A549 treated with ZK216348 at 1 μM for 4 hours (cell line): ENCODE measurements at places on chromosomes 11 and 22. TPM values are rescaled to one million over a fixed set of nuclear protein-coding genes. Genes with fewer than 3 reads are reported as not detected.

Gene TMPRSS13
- total RNA-seq: not detected in 5 replicates

Gene CCDC81
- total RNA-seq: 0.17 to 0.29 TPM (median 0.28 TPM) in 4 of 5 replicates, not detected in the other

Gene LINC01488
- total RNA-seq: not detected in 5 replicates

Gene RASSF10
- total RNA-seq: 1.6 to 4.3 TPM (median 3.4 TPM) in 5 replicates

Gene BARX2
- not detected in 5 replicates for total RNA-seq

Gene CARD10
- 16.7 to 37.0 TPM (median 34.2 TPM) in 5 replicates for total RNA-seq

Gene MRGPRX3
- not detected in 5 replicates for total RNA-seq

Gene TUB
- total RNA-seq: 5.1 to 7.9 TPM (median 7.5 TPM) in 5 replicates

Gene TSSK2
- total RNA-seq: not detected in 5 replicates

Gene CACNA1I
- total RNA-seq: 0.02 to 0.06 TPM (median 0.03 TPM) in 4 of 5 replicates, not detected in the other

Gene MCHR1
- total RNA-seq: not detected in 5 replicates

Gene FLRT1
- 0.06 TPM in 1 of 5 replicates, not detected in the others for total RNA-seq

Gene CAVIN3
- 19.2 to 36.5 TPM (median 27.2 TPM) in 5 replicates for total RNA-seq

Gene A4GALT
- total RNA-seq: 12.2 to 25.9 TPM (median 19.6 TPM) in 5 replicates

Gene C11orf65
- total RNA-seq: 0.15 to 0.93 TPM (median 0.36 TPM) in 3 of 5 replicates, not detected in the others

Gene RASGRP2
- 0.76 to 1.0 TPM (median 0.88 TPM) in 5 replicates for total RNA-seq

Gene RAG1
- total RNA-seq: 0.05 to 0.27 TPM (median 0.18 TPM) in 4 of 5 replicates, not detected in the other

Gene OR9G4
- total RNA-seq: not detected in 5 replicates

Gene PKP3
- total RNA-seq: 23.3 to 42.5 TPM (median 38.8 TPM) in 5 replicates

Gene OR4X1
- total RNA-seq: not detected in 5 replicates

Gene MEI1
- total RNA-seq: 0.21 TPM in 1 of 5 replicates, not detected in the others

Gene VWCE
- 0.25 to 1.0 TPM (median 0.54 TPM) in 5 replicates for total RNA-seq

Gene TRIM44
- total RNA-seq: 16.5 to 30.6 TPM (median 22.8 TPM) in 5 replicates

Gene EXPH5
- 0.03 to 0.06 TPM (median 0.04 TPM) in 4 of 5 replicates, not detected in the other for total RNA-seq

Gene RAG2
- total RNA-seq: not detected in 5 replicates

Gene OR5B21
- not detected in 5 replicates for total RNA-seq
